ENCODE measurements at places on chromosomes 11 and 22.

- no peak for DNase-seq
Observed at GRCh38 chr11:31802609-31802989, 8.5 kb downstream of the PAX6 start.

DNA sequence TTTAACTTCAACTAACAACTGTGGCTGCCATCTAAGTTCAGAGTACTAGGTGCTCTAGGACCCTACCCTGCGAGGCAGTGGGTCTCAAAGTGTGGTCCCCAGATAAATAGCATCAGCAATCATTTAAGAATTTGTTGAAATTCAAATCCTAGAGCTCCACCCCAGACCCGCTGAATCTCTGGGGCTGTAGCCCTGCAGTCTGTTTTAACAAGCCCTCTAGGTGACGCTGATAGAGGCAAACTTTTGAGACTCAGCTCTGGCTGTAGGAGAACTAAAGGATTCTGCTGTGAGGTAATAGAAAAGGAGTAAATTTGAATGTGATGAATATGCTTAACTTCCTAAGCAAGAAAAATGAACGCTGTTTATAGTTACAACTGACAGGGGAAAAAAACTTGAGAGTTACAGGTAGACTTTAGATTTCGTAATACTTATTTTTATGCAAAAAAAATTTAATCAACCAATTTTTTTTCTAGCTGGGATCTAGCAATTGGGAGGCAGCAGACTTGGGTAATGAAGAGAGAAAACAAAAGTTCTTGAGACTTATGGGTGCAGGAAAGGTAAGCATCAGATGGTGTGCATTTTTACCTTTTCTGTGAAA is 5.8 kb downstream of the C11orf58 start:
- no peak for DNase-seq

DNA sequence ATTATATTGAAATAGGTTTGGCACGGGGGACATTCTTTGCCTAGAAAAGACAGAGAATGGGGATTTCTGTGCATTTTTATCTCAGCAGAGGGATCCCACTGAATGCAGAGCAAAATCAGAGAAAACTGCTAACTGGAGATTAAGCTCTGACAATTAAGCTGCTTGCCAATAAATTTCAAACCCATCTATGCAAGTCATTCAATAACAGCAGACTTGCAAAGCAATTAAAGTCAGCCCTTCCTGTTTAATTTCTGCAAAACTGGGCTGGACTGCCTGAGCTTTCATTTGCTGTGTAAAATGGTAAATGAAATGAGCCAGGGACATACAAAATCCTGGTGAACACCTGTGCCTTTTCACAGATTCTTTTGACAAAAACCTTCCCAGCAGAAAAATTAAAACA is 1273.9 kb upstream of the CNTN5 start:
- DNase-seq: no peak

GRCh38 chr11:128785141-128785540 is 82.0 kb downstream of the KCNJ1 start:
- no peak for DNase-seq

DNA sequence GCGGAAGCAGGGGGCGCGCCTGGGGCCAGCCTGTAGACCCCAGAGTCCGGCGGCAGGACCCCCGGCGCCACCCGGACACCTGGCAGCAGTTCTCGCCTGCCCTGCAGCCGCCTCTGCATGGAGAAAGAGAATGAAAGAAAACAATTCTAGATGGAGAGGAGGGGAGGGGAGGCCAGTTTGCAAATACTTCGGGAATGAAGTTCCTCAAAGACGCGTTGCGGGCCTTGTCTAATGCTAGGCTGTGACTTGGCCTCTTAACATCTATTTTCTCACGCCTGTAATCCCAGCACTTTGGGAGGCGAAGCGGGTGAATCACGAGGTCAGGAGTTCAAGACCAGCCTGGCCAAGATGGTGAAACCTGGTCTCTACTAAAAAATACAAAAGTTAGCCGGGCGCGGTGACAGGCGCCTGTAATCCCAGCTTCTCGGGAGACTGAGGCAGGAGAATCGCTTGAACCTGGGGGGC is 2.1 kb upstream of the BARX2 start:
- DNase-seq: no peak

GRCh38 chr22:17260298-17260697 is 41.1 kb upstream of the ADA2 start:
- no peak for DNase-seq

DNA sequence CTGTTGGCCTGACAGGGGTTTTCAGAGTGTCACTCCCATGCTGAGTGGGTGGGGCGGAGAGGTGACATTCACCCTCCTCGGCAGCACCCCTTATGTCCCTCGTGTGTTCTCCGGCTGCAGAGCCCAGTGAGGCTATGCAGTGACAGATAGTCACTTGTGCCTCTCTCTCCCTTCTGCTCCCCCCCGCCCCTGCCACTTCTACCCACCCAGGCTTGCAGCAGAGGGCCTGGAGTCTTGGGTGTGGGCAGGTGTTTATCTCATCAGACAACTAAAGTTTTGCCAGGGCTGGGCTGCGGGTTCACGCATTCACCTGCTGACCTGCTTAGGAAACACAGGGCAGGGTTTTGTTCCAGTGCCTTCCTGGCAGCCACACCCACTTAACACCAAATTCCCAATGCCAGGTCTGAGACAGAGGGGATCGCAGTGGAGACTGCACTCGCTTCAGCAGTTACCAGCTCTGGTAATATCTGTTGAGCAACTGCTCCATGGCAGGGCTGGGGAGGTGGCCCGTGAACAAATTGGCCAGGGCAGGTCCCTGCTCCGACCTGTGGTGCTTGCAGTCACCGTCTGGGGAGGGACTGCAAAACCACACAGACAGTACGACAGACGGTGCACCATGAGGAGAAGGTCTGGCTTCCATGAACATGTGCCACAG is 50.5 kb upstream of the ADA2 start:
- DNase-seq: no peak

Measured in activated CD4-positive, CD25-positive, alpha-beta regulatory T cell (primary cell).